ENCODE measurements at places on chromosomes 4 and X. TPM values are rescaled to one million over a fixed set of nuclear protein-coding genes. Genes with fewer than 3 reads are reported as not detected.

Gene SULT1B1
- under 0.01 TPM for total RNA-seq

DNA sequence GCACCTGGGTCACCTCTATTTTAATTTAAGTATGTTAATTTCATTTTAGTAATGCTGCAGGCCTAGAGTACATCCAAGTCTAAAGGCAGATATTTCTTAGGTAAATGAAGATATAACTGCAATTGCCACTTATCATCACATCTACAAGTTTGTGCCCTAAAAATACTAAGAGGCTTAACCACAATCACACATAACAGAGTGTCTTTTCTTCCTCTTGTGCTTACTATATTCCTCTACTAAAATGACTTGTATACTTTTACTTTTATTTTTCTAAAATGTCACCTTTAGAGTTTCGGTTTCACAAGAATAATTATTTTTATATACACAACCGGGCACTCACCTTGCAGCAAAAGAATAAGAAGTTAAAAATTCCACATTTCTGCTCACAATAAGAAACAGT is 77.9 kb downstream of the EFHC2 start:
- no peak for DNase-seq

GRCh38 chrX:48703228-48703627 is 6.7 kb downstream of the SUV39H1 start:
- DNase-seq, result no peak

- peak; percentile 5 for DNase-seq
Observed at GRCh38 chrX:26783512-26784225, 567.7 kb downstream of the MAGEB5 start.

- DNase-seq, result no peak
Observed at GRCh38 chrX:41289095-41289494, 44.9 kb upstream of the DDX3X start.

DNA sequence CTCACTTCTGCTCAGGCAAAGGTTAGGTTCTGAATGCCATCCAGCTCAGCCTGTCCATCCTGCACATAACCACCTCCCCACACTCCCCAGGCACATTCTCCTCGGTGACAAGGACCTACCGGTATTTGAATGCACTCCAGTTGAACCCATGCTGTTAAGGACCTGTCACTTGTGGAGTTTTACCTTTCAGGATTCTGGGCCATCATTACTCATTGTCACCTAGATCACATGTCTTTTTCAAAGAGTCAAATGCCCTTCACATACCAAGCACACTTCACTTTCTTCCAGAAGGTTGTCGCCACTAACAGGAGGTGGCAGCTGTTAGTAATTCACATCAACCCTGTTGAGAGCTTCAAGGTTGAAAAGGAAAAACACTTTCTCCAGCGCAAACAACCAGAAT is 218.3 kb downstream of the SOWAHB start:
- DNase-seq, result no peak

GRCh38 chrX:126994032-126994600 is 174.6 kb downstream of the PRR32 start:
- DNase-seq, result no peak

DNA sequence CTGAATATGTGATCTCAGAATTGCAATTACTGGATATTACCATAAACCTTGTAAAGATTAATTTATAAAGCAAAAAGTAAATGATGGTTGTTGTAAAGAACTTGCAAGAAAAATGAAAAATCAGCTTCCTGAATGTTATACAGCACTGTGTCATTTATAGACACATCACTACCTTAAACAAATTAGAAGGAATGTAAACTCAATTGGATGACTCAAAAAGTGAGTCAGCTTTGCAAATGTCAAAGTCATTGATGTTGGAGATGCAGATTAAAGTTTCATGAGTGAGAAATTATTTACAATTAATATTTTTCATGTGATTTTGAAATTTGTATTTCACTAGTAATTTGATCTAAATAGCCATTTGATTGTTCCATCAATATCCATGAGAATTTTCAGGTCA is 193.2 kb downstream of the RAPGEF2 start:
- peak; percentile 62 for DNase-seq

GRCh38 chrX:147848543-147849443 is 62.9 kb upstream of the FMR1 start:
- no peak for DNase-seq

Gene WAS
- total RNA-seq, result not detected

Gene AFF2
- 22.3 TPM for total RNA-seq

- no peak for DNase-seq
Observed at GRCh38 chr4:166658585-166658984, 575.7 kb downstream of the SPOCK3 start.

- DNase-seq, result no peak
Observed at GRCh38 chr4:71549516-71550160, 210.8 kb downstream of the SLC4A4 start.
